ENCODE measurements at places on chromosomes 11 and 22. TPM values are rescaled to one million over a fixed set of nuclear protein-coding genes. Genes with fewer than 3 reads are reported as not detected.

DNA sequence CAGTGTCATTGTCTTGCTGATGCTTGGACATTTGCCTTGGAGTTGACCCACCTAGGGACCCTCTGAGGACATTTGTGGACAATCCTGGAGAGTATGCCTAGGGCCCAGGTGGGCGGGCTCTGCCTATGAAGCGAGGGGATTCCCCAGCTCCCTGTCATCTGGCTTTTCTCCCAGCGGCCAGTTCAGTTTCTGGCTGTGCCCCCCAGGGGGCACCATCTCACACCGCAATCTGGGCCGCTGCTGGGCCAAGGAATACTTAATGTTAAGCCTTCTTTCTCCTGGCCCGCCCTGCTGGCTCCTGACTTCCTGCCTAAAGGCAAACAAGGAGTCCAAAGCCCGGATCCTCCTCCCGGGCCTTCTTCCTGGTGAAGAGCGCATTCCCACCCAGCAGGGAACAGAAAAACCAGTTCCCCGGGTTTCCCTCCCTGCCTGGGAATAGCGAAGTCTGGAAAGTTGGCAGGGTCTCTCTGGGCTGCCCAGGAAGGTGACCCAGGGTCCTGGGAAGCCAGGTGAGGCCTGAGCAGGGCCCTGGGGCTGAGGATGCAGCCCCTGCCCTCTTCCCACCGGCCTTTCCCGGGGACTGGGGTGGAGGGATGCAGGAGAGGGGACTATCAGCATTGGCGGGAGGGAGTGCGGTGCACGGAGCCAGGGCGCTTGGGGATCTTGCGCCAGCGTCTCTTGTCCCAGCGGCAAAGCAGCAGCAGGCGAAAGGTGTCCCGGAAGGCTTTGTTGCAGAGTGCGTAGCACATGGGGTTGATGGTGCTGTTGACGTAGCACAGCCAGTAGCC is 11.9 kb downstream of the CHRM1 start:
- H3K27ac ChIP-seq = no peak overlapping the region
- DNase-seq = peak; percentile 66
- H3K36me3 ChIP-seq = no peaks in the 10 kb centered on the region
- no peaks in the 10 kb centered on the region for H3K4me1 ChIP-seq
- H3K27me3 ChIP-seq = no peaks in the 10 kb centered on the region
- no peak overlapping the region for H3K4me3 ChIP-seq

The SEPTIN5 gene
- total RNA-seq = 14.1 TPM

The SOX10 gene
- total RNA-seq = 0.36 TPM

- no peaks in the 10 kb centered on the region for H3K4me1 ChIP-seq
- peak overlapping the region; percentile 43 for H3K27ac ChIP-seq
- DNase-seq = peak; percentile 70
- H3K27me3 ChIP-seq = no peaks in the 10 kb centered on the region
Observed at GRCh38 chr22:42743501-42743991, 22.9 kb upstream of the A4GALT start.

The TSPAN32 gene
- 0.14 TPM for total RNA-seq

GRCh38 chr22:42380769-42381551 is 51.2 kb downstream of the NFAM1 start:
- H3K4me1 ChIP-seq = peaks cover 10% of the 10 kb centered on the region
- no peaks in the 10 kb centered on the region for H3K36me3 ChIP-seq
- no peak overlapping the region for H3K27ac ChIP-seq
- no peaks in the 10 kb centered on the region for H3K27me3 ChIP-seq
- H3K4me3 ChIP-seq = no peak overlapping the region

DNA sequence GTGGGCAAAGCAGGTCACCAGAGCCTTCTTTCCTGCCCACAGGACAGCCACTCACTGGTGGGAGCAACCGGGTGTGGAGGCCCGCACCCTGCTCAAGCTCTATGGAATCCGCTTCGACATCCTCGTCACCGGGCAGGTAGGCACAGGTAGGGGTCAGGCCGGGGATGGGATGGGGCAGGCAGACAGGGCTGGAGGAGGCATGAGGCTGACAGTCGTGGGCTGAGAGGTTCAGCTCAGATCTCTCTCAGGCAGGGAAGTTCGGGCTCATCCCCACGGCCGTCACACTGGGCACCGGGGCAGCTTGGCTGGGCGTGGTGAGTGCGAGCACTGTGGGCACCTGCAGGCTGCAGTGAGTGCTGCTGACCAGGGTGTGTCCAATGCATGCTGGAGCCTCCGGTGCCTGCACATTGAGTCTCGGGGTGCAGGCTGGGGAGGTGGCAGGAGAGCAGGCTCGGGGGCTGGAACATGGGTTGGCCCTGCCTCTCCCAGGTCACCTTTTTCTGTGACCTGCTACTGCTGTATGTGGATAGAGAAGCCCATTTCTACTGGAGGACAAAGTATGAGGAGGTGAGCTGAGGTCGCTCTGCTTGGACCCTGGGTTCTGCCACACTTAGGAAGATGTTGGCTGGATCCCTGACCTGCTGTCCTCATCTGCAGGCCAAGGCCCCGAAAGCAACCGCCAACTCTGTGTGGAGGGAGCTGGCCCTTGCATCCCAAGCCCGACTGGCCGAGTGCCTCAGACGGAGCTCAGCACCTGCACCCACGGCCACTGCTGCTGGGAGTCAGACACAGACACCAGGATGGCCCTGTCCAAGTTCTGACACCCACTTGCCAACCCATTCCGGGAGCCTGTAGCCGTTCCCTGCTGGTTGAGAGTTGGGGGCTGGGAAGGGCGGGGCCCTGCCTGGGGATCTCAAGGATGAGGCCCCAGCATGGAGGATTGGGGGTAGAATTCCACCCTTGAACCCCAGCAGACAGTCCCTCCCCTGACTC is 6.3 kb downstream of the SLC7A4 start:
- DNase-seq = no peak
- H3K4me1 ChIP-seq = no peaks in the 10 kb centered on the region
- no peaks in the 10 kb centered on the region for H3K27me3 ChIP-seq
- H3K4me3 ChIP-seq = no peak overlapping the region
- H3K36me3 ChIP-seq = no peaks in the 10 kb centered on the region
- H3K27ac ChIP-seq = no peak overlapping the region

DNA sequence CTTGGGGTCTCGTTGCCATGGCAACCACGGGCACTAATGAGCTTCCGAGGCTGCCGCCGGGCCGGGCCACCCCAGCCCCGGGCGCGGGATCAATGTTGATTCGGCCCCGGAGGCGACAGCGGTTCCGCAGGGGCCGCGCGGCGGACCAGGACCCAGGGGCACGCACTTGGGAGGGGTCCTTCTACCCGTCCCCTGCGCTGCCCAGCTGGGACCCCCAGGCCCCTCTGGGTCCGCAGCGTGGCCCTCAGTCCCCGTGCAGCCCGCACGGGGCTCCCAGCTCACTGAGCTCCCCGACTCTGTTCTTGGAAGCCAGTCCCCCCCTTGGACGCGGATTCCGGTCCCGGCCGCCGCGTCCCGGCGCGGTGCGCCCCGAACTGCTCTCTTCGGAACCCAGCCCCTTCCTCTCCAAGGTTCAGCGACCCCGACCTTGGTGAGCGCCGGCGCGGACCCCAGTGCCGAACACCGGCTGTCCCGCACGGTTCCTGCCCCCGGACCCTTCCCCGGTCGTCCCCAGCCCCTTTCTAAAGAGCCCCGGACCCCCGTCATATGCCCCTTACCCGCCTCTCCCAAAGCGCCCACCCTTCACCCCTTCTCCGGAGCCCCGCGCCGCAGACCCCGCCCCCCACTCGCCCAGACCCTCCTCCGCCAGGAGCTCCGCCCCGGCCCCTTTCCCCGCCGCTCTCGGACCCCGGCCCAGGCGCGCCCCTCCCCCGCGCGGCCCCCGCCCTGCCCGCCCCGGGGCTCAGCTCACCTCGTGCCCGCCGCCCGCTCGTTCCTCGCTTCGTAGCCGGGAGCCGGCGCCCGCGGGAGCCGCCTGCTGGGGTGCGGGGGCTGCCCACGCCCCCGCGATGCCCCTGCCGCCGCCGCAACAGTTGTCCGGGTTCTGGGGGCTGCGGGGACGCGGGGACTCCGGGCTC is 18.3 kb upstream of the SHISAL1 start:
- H3K27ac ChIP-seq = no peak overlapping the region
- H3K4me1 ChIP-seq = no peaks in the 10 kb centered on the region
- peaks cover 25% of the 10 kb centered on the region for H3K27me3 ChIP-seq
- H3K4me3 ChIP-seq = peak overlapping the region; percentile 49
- no peak for DNase-seq

All from adrenal gland (tissue), 19 donors.